Esophagus muscularis mucosa (tissue), 4 donors: ENCODE measurements at places on chromosomes 5 and 9. TPM values are rescaled to one million over a fixed set of nuclear protein-coding genes. Genes with fewer than 3 reads are reported as not detected.

SLC2A6 gene
- total RNA-seq, result 5.0 TPM

FBP2 gene
- not detected for total RNA-seq

FAM163B gene
- not detected for total RNA-seq

INSL4 gene
- not detected for total RNA-seq

DNA sequence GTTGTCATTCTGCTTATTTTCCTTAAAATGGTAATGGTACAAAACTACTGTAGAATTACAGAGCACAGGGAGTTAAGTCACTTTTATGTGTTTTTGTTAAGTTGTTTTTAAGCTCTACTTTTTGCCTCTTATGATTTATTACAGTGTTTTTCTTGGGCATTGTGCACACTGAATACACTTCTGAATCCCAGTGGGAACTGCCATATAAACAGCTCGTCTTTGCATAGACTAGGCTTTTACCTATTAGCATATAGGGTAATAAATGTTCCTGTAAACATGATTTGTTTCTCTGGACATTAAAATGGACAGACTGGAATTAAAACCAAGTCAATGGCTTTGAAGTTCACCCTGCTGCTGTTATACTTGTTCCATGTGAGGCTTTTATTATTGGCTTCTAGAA lies 12.2 kb downstream of the KLF9 start:
- DNase-seq, result no peak
- no peaks in the 10 kb centered on the region for H3K27me3 ChIP-seq
- H3K27ac ChIP-seq, result peak overlapping the region; percentile 77
- peak overlapping the region; percentile 40 for H3K4me3 ChIP-seq
- H3K36me3 ChIP-seq, result no peaks in the 10 kb centered on the region
- peaks cover 100% of the 10 kb centered on the region for H3K4me1 ChIP-seq

DNA sequence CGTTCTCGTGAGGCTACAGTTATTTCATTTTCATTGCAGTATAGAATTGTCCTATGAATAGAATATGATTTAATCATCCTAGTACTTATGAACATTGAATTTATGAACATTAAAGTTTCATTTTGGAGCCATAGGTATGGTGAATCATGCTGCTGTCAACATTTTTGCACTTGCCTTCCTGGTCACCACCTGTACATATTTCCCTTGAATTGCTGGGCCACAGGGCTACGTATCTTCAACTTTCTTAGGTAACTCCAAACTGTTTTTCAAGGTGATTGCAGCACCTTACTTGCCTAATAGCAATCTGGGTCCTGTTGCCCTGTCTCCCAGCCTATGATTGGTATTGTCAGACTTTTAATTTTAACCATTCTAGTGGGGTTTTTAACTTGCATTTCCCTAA lies 6.5 kb upstream of the RNF145 start:
- no peaks in the 10 kb centered on the region for H3K36me3 ChIP-seq
- H3K27ac ChIP-seq, result no peak overlapping the region
- no peak overlapping the region for H3K4me3 ChIP-seq
- DNase-seq, result no peak
- H3K27me3 ChIP-seq, result no peaks in the 10 kb centered on the region

- no peaks in the 10 kb centered on the region for H3K36me3 ChIP-seq
- H3K4me3 ChIP-seq, result no peak overlapping the region
- no peak for DNase-seq
- peaks cover 67% of the 10 kb centered on the region for H3K4me1 ChIP-seq
- H3K27ac ChIP-seq, result no peak overlapping the region
Measured at GRCh38 chr9:14281136-14281795, 32.7 kb downstream of the NFIB start.

- peak overlapping the region; percentile 31 for H3K4me3 ChIP-seq
- H3K36me3 ChIP-seq, result peaks cover 12% of the 10 kb centered on the region
- no peaks in the 10 kb centered on the region for H3K27me3 ChIP-seq
- DNase-seq, result no peak
Measured at GRCh38 chr9:121819428-121820231, 168.2 kb downstream of the DAB2IP start.

GRCh38 chr5:171647043-171647903 lies 138.3 kb upstream of the SMIM23 start:
- no peaks in the 10 kb centered on the region for H3K36me3 ChIP-seq
- H3K4me3 ChIP-seq, result no peak overlapping the region
- no peak for DNase-seq
- peaks cover 69% of the 10 kb centered on the region for H3K27me3 ChIP-seq
- H3K27ac ChIP-seq, result no peak overlapping the region

DNA sequence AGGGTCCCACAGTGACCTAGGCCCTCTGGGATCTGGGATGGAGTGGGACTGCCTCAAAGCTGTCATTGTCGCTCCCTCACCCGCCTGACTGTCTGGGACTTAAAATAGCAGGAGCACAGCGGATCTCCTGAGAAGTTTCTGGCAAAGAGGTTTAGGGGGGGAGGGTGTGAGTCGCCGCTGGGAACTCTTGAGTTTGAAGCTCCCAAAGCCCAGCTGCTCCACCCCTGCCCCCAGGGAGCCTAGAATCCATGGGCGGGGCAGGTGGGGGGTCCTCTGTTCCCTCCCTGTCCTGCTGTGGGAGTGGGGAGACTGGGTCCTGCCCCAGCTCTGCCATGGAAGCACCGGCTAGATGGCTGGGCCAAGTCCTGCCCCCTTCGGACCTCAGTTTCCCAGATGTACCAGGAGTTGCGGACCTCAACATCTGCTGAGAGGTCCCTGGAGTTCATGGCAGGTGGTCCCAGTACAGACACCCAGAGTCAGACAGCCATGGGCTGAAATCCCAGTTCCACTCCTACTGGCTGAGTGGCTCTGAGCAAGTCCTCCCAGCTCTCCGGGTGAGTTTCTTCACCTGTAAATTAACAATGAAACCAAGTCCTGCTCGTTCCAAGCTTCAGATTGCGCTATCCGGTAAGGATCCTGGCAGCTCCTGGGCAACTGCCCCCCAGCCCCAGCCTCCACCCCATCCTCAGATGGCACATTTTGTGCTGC lies 985 bp upstream of the WDR38 start:
- H3K4me1 ChIP-seq, result peaks cover 24% of the 10 kb centered on the region
- H3K27me3 ChIP-seq, result no peaks in the 10 kb centered on the region
- H3K36me3 ChIP-seq, result peaks cover 15% of the 10 kb centered on the region
- DNase-seq, result no peak

GRCh38 chr5:16685069-16685468 lies 68.3 kb upstream of the RETREG1 start:
- H3K27ac ChIP-seq, result no peak overlapping the region
- no peak for DNase-seq
- H3K4me1 ChIP-seq, result no peaks in the 10 kb centered on the region
- no peak overlapping the region for H3K4me3 ChIP-seq
- peaks cover 5% of the 10 kb centered on the region for H3K36me3 ChIP-seq

DNA sequence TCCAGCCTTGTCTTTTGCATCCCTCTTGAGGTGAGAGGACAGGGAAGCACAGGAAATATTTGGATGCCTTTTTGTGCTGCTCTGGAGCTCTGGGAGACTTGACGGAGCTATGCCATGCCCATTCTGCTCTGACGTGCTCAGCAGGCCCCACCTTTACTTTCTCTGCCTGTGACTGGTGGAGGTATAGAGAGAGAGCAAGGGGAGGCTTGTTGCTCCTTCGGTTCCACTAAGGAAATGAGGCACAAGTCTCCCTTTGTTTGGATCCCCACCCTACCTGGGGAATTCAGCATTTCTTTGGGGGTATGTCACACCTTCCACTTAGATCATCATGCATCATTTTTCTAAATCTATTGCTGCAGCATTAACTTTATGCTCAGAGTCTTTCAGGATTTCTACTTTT lies 121.8 kb upstream of the CNTLN start:
- no peak overlapping the region for H3K27ac ChIP-seq
- H3K4me1 ChIP-seq, result peaks cover under 1% of the 10 kb centered on the region
- no peak overlapping the region for H3K4me3 ChIP-seq

- H3K27ac ChIP-seq, result no peak overlapping the region
- no peak for DNase-seq
- H3K4me1 ChIP-seq, result peaks cover 70% of the 10 kb centered on the region
- no peak overlapping the region for H3K4me3 ChIP-seq
Measured at GRCh38 chr5:77640589-77641396, 2.3 kb upstream of the OTP start.

GRCh38 chr9:36451949-36452348 lies 51.9 kb upstream of the RNF38 start:
- peaks cover 19% of the 10 kb centered on the region for H3K4me1 ChIP-seq
- no peak overlapping the region for H3K4me3 ChIP-seq
- no peak overlapping the region for H3K27ac ChIP-seq
- no peaks in the 10 kb centered on the region for H3K27me3 ChIP-seq
- H3K36me3 ChIP-seq, result no peaks in the 10 kb centered on the region

DNA sequence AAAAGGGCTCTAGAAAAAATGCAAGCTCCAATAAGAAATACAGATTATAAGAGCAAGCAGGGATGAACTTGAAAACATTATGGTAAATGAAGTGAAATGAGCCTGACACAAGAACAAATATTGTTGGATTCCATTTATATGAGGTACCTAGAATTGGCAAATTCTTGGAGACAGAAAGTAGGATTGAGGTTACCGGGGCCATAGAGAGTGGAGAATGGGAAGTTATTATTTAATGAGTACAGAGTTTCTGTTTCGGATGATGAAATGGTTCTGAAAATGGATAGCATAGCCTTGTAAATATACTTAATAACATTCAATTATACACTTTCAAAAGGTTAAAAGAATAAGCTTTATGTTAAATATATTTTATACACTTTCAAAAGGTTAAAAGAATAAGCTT lies 75.6 kb upstream of the SLC12A2 start:
- no peak overlapping the region for H3K27ac ChIP-seq
- no peaks in the 10 kb centered on the region for H3K36me3 ChIP-seq
- H3K4me3 ChIP-seq, result no peak overlapping the region

GRCh38 chr9:36880075-36880474 lies 154.0 kb downstream of the PAX5 start:
- no peak overlapping the region for H3K4me3 ChIP-seq
- no peak overlapping the region for H3K27ac ChIP-seq
- no peaks in the 10 kb centered on the region for H3K4me1 ChIP-seq
- no peaks in the 10 kb centered on the region for H3K27me3 ChIP-seq
- DNase-seq, result no peak

- peaks cover 25% of the 10 kb centered on the region for H3K36me3 ChIP-seq
- peaks cover 10% of the 10 kb centered on the region for H3K4me1 ChIP-seq
- H3K4me3 ChIP-seq, result peak overlapping the region; percentile 52
- H3K27me3 ChIP-seq, result no peaks in the 10 kb centered on the region
- DNase-seq, result no peak
Measured at GRCh38 chr9:136820971-136821825, 13.4 kb downstream of the RABL6 start.

- no peaks in the 10 kb centered on the region for H3K27me3 ChIP-seq
- no peak overlapping the region for H3K27ac ChIP-seq
- peaks cover 8% of the 10 kb centered on the region for H3K4me1 ChIP-seq
- H3K4me3 ChIP-seq, result no peak overlapping the region
- no peak for DNase-seq
Measured at GRCh38 chr5:146283344-146283761, 55.3 kb upstream of the POU4F3 start.

- H3K36me3 ChIP-seq, result peaks cover 36% of the 10 kb centered on the region
- DNase-seq, result no peak
- H3K4me3 ChIP-seq, result peak overlapping the region; percentile 73
- H3K27me3 ChIP-seq, result peaks cover 7% of the 10 kb centered on the region
- peaks cover 36% of the 10 kb centered on the region for H3K4me1 ChIP-seq
- peak overlapping the region; percentile 58 for H3K27ac ChIP-seq
Measured at GRCh38 chr9:137042751-137043727, 2.9 kb downstream of the NPDC1 start.

DNA sequence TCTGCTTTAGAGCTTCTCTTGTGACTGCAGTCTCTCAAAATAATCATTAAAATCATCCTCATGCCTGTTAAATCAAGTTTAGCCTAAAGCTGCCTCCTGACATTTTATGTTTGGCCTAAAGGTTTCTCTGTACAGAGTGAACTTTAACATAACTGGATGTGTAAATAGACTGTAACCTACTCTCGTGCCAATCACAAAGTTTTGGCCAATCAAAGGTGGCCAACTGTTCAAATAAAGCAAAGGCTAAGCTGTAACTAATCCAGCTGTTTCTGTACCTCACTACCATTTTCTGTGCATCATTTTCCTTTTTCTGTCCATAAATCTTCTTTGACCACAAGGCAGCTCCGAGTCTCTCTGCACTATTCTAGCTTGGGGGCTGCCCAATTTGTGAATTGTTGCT lies 86.2 kb downstream of the GCNT1 start:
- no peak overlapping the region for H3K27ac ChIP-seq
- DNase-seq, result no peak
- H3K36me3 ChIP-seq, result no peaks in the 10 kb centered on the region
- H3K4me3 ChIP-seq, result no peak overlapping the region
- no peaks in the 10 kb centered on the region for H3K27me3 ChIP-seq
- no peaks in the 10 kb centered on the region for H3K4me1 ChIP-seq

DNA sequence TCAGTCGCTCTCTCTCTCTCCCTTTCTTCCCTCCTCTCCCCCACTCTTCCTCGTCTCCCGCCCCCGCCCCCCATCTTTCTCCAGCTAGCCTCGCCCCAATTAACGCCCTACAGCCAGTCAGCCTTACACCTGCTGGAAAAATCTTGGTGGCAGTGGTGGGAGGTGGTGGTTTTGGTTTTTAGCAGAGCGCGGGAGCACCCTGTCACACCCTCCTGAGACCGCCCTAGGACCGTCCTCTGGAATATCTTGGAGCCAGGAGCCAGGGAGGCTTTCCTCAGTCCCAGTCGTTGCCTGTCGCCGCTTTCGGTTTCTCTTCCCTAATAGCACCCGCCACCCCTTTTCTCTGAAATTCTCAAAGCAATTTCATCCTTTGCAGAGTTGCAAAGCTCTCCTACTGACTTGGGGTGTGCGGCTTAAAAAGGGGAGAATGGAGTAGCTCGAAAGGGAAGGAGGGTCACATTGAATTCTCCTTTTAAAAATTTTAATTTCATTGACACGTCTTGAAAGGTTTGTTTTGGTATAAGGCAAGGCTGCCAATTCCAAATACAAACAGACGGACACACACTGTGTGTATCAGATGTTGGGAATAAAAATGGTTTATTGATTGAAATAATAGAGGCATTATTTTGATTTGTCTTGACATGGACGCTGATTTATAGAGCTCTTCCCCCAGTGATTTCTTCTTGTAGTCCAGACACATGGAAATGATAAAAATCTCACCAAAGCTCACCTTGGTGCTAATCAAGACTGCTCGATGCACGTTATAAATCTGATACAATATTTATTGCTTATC lies 301.3 kb downstream of the PARP8 start:
- peak overlapping the region; percentile 46 for H3K4me3 ChIP-seq
- H3K4me1 ChIP-seq, result peaks cover 38% of the 10 kb centered on the region
- no peak for DNase-seq
- peaks cover 80% of the 10 kb centered on the region for H3K27me3 ChIP-seq

DNA sequence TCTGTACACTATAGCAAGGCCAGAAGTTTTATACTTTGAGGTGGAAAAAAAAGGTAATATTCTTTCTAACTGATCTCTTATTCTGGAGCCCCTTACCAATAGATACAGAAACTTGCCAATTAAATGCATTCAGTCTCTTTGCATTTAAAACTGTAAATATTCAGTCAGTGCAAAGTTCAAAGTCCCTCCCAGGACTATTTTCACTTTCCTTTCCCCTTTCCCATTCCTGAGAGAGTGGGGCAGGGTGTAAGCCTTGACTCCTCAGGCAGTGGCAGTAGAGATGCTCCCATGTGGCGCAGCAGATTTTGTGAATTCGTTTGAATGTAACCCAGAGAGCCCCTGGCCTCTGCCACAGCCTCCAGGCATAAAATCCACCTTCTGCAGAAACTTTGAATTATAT lies 29.9 kb downstream of the CETN3 start:
- H3K27ac ChIP-seq, result no peak overlapping the region
- H3K4me3 ChIP-seq, result no peak overlapping the region
- H3K27me3 ChIP-seq, result no peaks in the 10 kb centered on the region
